ENCODE measurements at places on chromosomes 3 and 15.
A peak's percentile ranks its signal among the peaks of the same experiment; 100 is the strongest.

DNA sequence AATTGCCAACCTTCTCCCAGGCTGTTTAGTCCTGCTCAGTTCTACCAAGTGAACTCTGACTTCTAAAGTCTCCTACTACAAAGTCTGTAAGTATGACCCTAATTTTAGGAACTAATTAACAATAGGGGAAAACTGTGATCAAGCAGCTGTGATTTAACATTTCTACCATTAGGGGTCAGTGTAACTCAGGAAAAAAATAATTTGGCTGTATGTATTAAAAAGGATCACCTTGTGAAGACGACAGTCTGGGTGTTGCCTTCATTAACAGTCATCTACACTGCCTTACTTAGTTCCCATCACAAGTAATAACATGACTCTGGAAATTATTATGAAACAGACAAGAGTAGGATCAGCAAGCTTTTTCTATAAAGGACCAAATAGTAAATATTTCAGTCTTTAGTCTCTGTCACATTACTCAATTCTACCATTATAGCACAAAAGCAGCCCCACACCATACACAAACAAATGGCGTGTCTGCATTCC lies 4.2 kb upstream of the NPHP3 start:
- peak; percentile 52 for DNase-seq

GRCh38 chr15:80179025-80179759 lies 26.4 kb downstream of the FAH start:
- peak; percentile 86 for DNase-seq

- no peak for DNase-seq
Observed at GRCh38 chr15:63365273-63365680, 16.4 kb downstream of the CA12 start.

GRCh38 chr3:125203731-125204130 lies 8.8 kb downstream of the SLC12A8 start:
- DNase-seq, result no peak

DNA sequence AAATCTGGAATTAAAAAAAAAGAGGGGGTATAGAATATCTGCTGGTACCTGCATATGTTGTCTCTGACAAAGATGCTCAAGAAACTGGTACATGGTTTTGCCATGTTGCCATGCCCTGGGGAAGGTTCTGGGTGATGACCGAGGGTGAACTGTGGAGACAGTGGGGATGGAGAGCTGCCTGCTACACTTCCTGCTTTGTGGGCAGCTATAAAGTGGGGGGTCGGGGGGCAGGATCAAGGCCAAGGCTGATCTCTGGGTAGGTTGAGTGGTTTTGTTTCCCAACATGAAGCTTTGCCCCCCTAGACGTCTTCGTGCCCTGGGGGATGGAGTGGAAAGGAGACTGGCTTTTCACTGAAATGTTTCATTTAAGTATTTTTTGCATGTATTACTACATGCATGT lies 74.6 kb downstream of the IQSEC1 start:
- no peak for DNase-seq

DNA sequence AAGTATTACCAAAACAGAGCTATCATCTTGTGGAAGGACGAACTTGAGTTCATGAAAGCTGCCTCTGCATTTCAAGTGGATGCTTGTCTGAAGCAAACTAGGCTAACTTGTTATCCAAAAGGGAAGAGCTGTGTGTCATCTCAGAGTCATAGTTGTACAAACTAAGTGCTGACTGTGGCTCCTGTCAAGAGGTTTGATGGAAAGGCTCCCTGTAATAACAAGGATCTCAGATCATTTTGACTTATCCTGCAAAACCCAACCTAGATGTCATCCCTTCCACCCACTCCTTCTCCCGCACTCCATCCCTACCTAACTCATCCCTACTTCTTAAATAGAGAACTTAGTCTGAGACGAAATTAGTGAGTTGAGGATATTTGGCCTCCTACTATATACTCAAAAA lies 110.8 kb downstream of the NR2E3 start:
- no peak for DNase-seq

DNA sequence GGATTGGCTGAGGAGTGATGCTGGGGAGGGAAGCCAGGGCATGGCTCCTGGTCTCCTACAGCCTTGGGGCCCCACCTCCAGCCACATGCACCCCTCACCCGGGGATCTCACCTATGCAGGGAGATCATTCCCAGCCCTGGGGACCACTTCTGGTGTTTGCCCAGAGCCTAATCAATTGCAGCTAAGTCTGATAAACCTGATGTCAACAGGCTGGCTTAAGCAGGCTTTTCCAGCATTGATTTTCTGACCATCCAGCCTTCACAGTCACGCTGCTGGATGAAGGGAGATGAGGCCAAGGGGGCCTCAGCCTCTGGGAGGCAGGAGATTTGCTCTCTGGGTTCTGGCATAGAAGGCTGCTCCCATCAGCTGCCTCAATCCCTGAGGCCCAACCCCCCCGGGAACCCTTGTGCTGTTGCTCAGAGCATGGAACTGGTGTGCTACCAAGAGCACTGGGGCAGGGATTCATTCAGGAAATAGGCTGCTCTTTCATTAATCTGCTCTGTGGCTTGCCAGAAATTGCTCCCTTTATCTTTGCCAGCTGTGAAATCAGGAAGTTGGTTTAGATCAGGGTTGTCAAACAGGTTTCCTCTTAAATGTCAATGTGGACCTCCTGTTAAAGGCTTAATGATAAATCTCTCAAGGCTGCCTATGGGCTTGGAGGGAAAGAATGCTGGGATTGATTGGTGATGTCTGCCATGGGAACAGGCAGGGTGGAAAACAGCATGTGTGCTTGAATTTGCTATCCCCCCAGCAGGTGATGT lies 19.0 kb downstream of the FAM3D start:
- DNase-seq, result peak; percentile 38

DNA sequence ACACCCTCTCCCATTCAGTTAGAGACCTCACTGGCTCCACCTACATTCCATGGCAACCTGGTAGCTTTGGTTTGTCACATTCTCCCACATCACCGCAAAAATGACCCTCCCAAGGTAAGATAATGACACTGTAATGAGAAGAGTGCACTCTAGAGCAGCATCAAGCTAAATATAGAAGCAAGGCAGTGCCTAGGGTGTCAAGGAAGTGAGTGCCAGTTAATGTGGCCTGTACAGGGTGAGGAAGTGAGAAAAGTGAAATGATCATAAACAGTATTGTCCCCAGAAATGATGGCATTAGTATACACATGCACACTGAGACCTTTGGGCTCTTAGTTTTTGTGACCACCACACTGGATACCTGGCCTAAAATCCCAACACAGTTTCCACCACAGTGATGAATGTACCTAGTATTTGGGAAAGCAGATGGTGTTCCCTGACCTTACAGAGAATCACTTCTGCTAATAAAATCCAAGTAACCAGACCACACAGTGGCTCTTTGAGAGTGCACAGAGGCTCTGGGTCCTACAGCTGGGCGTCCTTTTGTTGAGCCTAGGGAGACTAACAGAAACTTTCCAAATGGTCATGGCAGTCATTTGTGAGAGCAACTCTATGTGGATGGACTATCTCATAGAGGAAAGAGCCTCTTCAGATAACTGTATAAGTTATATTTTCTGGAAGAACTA lies 106.6 kb downstream of the ARPP21 start:
- DNase-seq, result no peak

DNA sequence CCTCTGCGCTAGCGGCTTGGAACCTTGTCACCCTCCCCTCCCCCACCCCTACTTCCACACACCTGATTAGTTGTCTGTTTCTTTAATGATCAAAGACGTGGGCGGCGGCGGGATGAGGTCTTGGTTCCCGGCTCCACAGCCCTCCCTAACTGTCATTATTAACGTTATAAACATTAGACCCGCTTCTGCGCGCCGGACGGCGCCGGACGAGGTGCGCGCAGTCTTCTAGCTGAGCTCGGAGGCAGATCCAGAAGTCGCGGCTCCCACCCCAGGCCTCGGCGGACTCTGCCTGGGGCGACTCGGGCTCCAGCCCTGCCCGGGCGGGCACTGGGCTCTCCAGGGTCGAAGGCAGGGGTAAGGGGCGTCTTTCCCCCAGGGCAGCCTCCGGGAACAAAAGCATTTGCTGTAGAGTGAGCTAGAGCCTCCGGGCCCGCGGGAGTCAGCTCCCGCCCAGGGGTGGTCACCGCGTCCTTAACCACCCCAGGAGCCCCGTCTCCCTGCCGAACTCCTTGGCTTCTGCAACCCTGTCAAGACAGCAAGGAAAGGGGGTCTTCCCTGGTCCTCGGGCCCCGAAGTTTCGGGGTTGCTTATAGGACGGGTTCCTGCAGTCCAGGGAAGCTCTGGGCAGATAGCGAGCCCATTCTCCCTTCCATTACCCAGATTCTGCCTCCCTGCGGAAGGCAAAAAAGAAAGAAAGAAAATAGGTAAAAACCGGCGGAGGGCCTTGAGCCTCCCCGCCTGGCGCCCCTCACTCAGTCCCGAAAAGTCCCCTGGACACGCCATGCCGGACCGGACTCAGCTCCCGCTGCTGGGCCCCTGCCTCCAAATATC lies 2.2 kb upstream of the ISLR2 start:
- no peak for DNase-seq

- no peak for DNase-seq
Observed at GRCh38 chr3:98274914-98275313, 7.4 kb upstream of the OR5H2 start.

GRCh38 chr3:122618614-122619013 lies 41.2 kb downstream of the PARP15 start:
- no peak for DNase-seq

DNA sequence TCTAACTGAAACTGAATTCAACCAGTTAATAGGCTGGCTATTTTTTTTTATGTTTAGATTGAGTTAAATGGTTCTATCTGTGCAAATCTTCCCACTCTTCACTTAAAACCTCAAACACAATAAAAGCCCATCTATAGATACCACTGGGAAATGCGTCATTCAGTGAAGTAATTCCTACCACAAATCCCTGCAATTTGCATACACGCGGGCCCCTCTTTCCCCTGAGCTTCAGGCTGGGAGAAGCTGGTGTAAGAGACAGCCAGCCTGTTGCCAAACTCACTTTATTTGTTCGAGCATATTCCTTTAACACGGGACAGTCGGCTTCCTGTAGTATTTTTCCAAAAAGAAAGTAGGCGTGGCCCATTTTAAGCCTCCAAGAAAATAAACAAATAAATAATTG lies 26.0 kb upstream of the MCTP2 start:
- DNase-seq, result no peak

GRCh38 chr15:71761649-71762048 lies 48.7 kb upstream of the NR2E3 start:
- DNase-seq, result peak; percentile 82

- peak; percentile 82 for DNase-seq
Observed at GRCh38 chr3:52679199-52679538, 6.5 kb downstream of the PBRM1 start.

DNA sequence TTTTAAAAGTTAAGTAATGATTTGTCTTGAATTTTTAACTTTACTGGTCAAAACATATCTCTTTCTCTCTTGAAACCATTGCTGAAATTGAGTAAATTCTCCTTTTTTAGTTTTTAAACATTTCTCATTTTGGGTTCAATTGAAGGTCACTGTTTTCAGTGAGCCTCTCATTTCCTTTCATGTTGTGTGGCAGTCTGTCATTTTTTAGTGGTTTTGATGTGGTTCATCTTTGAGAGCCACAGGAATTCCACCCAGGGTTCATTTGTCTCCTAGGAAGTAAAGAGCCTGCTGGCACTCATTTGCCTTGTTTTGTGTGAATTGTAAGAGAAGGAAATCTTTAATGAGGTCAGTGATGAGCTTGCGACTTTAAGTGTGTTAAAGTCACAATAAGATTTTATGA lies 10.4 kb downstream of the CLDN11 start:
- peak; percentile 57 for DNase-seq

DNA sequence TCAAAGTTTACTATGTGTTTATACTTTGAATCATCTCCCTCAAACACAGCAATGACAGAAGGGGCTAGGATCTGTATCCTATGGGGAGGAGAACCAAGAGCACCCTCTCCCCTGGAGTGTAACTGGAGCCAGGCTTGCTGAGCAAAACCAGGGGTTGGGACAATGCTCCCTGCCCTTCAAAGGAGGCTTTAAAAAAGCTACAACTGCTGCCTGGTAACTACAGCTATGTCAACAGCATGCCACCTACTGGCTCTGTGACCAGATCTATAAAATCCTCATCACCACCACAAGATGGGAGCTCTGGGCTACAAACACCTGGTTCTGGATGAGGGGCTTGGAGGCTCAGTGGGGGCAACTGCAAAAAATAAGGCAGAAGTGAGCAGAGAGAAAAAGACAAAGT lies 61.9 kb downstream of the ANO10 start:
- no peak for DNase-seq

GRCh38 chr15:92545996-92546395 lies 109.6 kb downstream of the FAM174B start:
- DNase-seq, result no peak

DNA sequence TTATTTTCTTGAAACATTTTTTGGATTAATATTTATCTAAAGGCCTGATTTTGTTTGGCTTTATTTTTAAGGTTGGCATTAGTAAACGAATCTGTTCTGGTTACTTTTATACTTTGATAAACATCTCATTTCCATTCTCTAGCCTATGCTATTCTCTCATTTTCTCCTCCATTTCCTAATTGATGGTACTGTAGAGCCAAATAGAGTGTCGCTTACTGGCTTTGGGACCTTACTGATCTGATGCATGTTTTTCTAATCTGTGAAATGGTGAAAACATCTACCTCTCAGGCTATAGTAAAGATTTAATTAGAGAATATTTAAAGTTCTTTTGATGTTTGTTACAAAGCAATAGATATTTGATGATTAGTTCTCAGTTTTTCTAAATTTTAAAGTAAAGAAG lies 1.6 kb downstream of the LNP1 start:
- DNase-seq, result no peak

DNA sequence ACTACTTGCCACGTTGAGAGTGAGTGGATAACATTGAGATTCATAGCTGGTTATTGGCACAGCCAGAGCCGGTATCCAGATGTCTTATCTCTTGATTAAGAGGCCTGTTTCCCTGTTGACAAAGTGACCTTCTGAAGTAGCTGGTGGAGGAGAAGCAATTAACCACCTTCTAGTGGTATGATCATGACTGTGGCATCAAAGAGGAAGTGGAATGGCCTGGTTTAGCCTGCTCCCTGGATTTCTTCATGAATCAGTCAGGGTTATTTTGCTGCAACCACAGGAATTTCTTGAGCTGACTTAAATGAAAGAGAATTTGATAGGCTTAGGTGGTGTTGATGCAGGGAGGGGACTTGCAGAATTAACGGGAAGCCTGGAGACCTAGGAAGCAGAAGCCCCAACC lies 398.3 kb downstream of the MFSD1 start:
- peak; percentile 65 for DNase-seq

DNA sequence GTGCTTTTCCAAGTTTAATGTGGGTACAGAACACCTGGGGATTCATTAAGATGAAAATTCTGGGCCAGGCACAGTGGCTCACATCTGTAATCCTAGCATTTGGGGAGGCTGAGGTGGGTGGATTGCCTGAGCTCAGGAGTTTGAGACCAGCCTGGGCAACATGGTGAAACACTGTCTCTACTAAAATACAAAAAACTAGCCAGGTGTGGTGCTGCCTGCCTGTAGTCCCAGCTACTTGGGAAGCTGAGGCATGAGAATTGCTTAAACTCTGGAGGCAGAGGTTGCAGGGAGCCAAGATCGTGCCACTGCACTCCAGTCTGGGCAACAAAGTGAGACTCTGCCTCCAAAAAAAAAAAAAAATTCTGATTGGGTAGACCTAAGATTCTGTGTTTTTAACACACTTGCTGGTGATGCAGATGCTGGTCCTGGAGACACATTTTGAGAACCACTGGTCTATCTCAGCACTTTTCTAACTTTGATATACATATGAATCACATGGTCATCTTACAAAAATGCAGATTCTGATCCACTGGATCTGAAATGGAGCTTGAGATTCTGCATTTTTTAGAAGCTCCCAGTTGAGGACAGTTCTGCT lies 223.8 kb upstream of the SATB1 start:
- no peak for DNase-seq

Data from fibroblast of the aortic adventitia (primary cell).